ENCODE measurements at places on chromosomes 6 and 20.
A peak's percentile ranks its signal among the peaks of the same experiment; 100 is the strongest.

- no peak for DNase-seq
Observed at GRCh38 chr20:19419396-19419795, 207.0 kb downstream of the SLC24A3 start.

- no peak for DNase-seq
Observed at GRCh38 chr20:60016406-60016805, 58.2 kb downstream of the CDH26 start.

DNA sequence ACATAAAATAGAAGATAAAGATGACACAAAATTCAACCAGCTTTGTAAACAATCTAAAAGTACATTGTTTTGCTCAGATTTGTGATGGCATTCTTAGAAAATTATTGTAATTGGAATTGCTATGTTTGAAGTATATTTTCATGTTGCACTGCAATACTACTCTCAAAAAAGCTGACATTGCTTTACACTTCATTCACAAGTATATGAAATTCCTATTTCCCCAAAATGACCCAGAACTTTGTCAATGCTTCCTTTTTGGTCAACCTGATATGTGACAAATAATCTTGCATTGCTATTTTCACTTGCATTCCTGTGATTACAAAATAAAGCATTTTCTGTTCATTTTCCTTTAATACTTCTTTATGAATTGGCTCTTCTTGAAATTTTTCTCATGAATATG, 104.1 kb upstream of the BMP5 start:
- DNase-seq = no peak

DNA sequence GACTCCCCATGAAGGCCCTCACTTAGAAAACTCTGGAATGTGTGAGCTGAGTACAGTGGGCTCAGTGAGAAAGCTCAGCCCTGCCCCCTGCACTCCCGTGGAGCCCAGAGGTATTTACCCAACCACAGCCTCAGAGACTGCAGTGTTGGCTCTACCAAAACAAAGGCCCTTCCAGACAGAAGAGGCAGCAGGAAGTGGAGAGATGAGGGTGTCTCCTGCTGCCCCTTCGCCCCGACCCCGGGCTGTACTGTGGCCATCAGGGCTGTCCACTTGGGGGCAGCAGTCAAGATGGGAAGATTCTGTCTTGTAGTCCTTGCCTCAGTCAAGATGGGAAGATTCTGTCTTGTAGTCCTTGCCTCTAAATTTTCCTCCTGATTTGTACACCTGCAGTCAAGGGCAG, 341.3 kb downstream of the TAF4 start:
- DNase-seq = no peak

DNA sequence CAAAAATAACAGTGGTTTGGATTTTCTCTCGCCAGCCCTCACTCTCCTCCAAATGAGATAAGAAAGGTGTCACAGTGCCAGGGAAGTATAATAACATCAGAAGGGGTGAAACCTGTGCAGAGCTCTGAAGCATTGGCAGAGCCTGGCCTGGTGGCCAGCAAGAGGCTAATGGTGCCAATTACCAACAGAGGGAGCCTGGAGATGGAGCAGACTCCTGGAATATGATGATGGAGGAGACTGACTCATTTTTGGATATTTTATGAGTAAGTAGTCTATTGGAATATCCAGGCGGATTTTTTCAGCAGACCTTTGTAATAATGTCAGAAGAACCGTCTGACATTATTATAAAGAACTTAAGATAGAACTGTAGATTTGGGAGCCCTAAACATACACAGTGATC, 442.6 kb upstream of the MARCKS start:
- peak; percentile 15 for DNase-seq

DNA sequence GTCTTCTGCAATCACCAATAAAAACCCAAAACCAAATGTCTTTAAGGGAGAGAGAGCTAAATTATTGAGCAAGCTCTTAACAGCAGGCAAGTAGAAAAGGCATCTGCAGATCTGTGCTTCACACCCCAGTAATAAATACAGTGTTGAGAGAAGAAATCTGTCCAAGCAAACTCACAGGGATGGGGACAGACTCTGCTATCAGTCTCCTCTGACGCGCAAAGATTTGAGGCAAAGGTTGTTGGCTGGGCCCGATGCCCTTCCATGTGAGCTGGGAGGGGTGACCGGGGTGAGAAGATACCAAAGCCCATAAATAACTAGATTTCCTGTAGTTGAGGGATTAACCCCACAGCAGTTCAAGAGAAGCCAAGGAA, 315.2 kb upstream of the SOX4 start:
- no peak for DNase-seq

DNA sequence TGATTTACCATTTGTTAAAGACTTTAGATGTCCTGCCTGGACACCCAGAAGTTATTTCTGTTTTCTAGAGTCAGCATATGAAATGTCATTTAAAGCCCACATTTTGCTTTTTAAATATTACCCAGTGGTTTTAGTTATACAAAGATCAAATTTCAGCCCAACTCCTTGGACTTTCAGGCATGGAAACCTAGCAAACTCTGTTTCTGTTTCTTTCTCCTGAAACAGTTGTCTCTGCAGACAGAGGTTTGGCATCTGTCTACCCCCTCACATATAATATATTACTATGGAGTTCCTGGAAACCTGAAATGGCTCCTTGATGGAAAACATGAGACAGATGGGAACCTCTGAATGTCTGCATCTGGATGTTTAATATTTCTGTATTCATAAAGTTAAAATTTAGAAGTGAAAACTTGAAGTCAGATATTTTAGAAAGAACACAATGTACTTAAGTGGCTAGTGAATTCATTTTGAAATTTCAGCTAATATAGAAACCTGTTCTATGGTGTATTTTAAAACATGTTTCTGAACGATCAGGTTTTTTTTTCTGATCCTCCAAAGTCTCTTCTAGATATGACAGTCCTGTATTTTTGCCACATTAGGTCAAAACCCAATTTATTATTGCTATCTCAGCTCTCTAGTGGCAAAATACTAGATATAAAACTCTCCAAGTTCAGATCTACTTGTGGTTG, 743.3 kb downstream of the CD109 start:
- no peak for DNase-seq

- peak; percentile 44 for DNase-seq
Observed at GRCh38 chr6:10535193-10535592, 14.0 kb downstream of the GCNT2 start.

GRCh38 chr6:170158296-170159021, 132.4 kb downstream of the DLL1 start:
- no peak for DNase-seq

GRCh38 chr6:118843685-118844390, 50.1 kb upstream of the ASF1A start:
- no peak for DNase-seq

DNA sequence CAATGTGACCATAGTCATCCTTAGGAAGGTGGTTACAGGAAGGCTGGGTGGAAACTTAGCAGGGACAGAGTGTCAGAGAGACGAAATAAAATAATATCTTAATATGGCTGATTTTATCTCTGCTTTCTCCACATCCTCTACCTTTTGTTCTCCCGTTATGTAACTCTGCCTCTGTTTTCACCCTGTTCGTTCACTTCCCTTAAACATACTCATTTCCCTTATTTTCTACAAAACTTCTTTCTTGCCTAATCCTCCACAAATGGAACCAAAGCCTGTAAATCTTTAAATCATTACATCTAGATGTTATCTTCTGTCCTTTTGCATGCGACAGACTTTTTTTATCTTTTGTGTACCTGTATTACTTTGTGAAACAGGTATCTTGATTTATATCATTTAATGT, 23.3 kb upstream of the CRIP3 start:
- DNase-seq = no peak

DNA sequence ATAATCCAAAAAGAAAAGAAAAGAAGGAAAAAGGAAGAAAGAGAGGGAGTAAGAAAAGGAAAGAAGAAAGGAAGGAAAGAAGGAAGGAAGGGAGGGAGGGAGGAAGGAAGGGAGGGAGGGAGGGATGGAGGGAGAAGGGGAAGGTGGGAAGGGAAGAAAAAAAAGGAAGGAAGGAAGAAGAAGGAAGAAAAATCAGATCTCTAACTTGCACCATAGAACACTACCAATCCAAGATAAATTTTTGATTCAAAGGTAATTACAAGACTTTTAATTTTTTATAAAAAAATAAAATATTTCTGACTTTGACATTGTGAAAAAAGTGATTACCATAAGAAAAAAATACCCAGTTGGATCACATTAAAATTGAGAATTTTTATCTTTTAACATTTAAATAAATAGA, 70.5 kb upstream of the NKAIN2 start:
- no peak for DNase-seq

- no peak for DNase-seq
Observed at GRCh38 chr20:18585134-18585533, 2.7 kb upstream of the DTD1 start.

- no peak for DNase-seq
Observed at GRCh38 chr6:1952740-1953360, 292.6 kb downstream of the GMDS start.

- DNase-seq = no peak
Observed at GRCh38 chr6:159104931-159105330, 60.1 kb upstream of the TAGAP start.

DNA sequence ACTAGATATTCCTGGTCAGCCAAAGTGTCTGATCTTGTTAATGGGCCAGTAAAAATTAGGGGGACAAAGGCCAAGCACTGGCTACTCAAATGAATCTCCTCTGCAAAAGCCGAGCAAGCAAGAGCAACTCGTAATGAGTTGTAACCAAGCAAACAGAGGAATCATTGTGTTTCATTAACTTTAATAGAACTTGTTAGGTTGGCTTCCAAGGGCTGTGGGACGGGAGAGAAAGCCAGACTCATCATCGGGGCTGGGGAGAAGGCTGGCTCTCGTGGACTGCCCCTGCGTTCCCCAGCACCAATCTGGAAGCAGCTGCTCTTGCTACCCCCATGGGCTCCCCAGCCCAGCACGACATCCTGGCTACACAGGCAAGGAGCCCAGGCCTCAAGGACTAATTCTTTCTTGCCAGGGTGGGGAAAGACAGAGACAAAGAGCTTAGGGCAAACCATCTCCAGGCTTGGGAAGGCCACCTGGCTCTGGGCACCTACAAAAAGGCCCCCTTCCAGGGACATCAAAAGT, 10.5 kb upstream of the SCUBE3 start:
- no peak for DNase-seq

DNA sequence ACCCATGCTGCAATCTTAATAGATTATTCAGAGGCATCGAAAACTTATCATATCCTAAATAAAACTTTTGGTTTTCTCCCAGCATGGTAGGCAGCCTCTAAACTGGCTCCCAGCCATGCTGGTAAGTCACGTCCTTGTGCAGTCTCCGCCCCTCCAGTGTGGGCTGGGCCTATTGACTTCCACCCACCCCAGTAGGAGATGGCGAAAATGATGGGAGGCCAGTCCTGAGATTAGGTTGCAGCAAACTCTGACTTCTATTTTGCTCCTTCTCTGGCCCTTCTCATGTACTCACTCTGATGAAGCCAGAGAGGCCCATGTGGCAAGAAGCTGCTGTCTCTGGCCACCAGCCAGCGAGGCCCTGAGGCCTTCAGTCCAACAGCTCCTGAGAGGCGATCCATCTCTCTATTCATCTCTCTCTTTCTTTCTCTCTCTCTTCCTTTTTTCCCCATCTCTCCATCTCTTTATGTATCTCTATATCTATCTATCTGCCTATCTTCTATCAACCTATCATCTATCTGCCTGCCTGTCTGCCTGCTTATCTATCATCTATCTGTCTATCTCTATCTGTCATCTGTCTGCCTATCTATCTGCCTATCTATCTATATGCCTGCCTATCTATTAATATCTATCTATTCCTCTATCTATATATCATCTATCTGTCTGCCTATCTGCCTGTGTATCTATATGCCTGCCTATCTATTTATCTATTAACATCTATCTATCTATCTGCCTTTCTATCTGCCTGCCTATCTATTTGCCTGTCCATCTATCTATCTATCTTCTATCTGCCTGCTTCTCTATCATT, 52.7 kb upstream of the STX16 start:
- DNase-seq = no peak

DNA sequence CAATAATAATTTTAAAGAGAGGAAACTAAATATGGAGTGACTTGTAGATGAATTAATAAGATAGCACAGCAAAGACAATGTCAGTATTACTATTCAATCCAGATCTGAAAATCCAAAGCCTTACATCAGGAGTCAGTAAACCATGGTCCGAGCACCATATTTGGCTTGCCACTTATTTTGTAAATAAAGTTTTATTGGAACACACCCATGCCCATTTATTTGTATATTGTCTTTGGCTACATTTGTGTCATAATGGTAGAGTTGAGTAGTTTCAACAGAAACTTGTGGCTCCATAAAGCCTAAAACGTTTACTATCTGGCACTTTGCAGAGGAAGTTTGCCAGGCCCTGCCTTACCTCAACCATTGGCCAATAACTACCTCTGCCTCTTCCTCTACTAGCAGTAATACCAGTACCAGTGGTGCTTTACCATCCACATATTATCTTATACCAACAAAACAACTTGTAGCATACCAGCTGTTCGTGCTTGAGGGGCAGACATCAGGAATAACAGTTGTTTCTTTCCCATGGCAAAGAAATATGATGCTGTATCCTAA, 51.8 kb upstream of the SYNJ2 start:
- DNase-seq = no peak

DNA sequence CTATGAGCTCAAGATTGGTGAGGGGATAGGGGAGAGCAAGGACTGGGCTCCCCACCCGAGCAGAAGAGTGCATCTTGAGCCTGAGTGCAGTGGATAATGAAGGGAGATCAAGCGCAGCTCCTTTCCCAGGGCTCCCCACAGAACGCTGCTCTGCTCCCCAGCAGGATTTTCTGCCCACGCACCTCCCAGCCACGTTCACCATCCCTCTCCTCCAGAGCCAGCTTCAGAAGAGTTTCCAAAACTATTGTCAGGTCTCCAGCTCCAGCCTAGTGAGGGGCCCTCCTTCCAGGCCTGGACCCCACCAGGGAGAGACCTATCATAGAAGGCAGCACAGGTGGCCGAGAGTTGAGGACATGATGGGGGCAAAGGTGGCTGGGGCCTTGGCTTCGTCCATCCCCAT, 34.5 kb downstream of the FOXP4 start:
- no peak for DNase-seq

GRCh38 chr20:11646359-11646758, 271.3 kb upstream of the BTBD3 start:
- no peak for DNase-seq

GRCh38 chr6:7236306-7237209, 76.4 kb downstream of the SSR1 start:
- DNase-seq = peak; percentile 56

DNA sequence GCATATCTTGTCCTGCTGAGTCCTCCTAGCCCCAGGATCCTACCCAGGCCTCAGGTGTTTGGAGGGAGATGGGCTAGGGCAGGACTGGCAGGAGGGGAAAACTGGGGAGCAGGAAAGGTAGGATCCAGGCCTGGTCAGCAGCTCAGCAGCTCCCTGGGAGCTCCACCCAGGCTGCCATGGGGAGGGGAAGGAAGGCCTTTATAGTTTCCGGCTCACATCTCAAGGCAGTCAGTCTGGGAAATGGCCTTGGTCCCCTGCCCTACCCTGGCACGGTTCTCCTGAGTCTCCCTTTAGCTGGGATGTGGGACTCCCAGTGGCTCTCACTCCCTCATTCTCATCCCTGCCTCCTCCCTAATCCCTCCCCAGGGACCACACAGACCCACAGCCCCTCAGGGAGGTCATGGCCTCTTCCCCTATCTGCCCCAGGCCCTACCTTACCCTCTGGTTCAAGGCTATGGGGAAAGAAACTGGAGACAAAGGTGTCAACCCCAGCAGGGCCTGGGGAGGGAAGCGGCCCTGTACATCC, 1.6 kb downstream of the SLC44A4 start:
- DNase-seq = no peak

- no peak for DNase-seq
Observed at GRCh38 chr6:170049641-170050561, 241.0 kb downstream of the DLL1 start.

GRCh38 chr20:64048402-64049044, 916 bp downstream of the SOX18 start:
- DNase-seq = no peak

- no peak for DNase-seq
Observed at GRCh38 chr6:67882436-67883311, 752.4 kb upstream of the ADGRB3 start.

All from hematopoietic multipotent progenitor cell treated with erythropoietin and hydrocortisone succinate and interleukin-3 and kit ligand, for 6 days (in vitro differentiated cells).